ENCODE measurements at places on chromosomes 4 and X. TPM values are rescaled to one million over a fixed set of nuclear protein-coding genes. Genes with fewer than 3 reads are reported as not detected.

DNA sequence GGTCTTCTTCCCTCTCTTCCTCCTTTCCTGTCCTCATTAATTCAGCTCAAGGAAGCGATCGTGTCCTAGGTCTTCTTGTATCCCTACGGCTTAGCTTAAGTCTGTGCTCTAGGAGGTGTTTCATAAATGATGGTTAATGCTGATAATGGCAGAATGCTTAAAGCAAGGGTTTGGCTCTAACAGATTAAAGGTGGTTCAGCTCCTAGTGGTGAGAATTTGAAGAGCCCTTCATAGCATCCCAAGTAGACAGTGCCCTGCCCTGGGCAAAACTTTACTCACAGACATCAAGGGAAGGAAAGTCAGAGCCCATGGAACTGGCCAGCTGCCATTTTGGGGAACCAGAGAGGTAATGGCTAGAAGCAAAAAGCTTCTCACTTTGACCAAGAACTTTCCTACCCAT lies 47.0 kb upstream of the PGRMC1 start:
- no peak for DNase-seq
- H3K4me1 ChIP-seq, result no peaks in the 10 kb centered on the region
- no peaks in the 10 kb centered on the region for H3K36me3 ChIP-seq

The SGMS2 gene
- 0.19 TPM for total RNA-seq

The UGT2B10 gene
- total RNA-seq, result not detected

The ADAMTS3 gene
- not detected for total RNA-seq

The IL15 gene
- 8.1 TPM for total RNA-seq

- no peak overlapping the region for H3K27ac ChIP-seq
- no peaks in the 10 kb centered on the region for H3K27me3 ChIP-seq
- DNase-seq, result no peak
- H3K4me1 ChIP-seq, result no peaks in the 10 kb centered on the region
- no peak overlapping the region for H3K4me3 ChIP-seq
Observed at GRCh38 chr4:23773884-23774636, 115.8 kb downstream of the PPARGC1A start.

DNA sequence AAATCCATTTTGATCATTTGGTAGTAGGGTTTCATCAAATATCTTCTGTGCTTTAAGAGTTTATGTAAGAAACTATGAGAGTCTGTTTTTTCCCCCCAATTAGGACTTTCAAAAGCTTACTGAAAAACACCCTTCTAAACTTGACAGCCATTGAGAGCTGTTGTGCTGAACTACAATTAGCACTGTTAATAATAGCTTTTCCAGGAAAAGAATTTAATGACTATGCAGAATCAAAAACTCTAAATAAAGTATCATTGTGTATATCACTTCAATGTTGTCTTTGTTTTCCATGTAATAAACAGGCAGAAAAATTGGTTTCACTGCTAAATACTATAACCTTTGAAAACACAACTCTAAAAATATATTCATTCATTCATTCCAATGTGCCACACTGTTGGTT lies 121.4 kb upstream of the PDE5A start:
- no peaks in the 10 kb centered on the region for H3K36me3 ChIP-seq
- no peak for DNase-seq
- no peak overlapping the region for H3K4me3 ChIP-seq
- H3K27ac ChIP-seq, result no peak overlapping the region
- H3K27me3 ChIP-seq, result no peaks in the 10 kb centered on the region
- H3K4me1 ChIP-seq, result no peaks in the 10 kb centered on the region

DNA sequence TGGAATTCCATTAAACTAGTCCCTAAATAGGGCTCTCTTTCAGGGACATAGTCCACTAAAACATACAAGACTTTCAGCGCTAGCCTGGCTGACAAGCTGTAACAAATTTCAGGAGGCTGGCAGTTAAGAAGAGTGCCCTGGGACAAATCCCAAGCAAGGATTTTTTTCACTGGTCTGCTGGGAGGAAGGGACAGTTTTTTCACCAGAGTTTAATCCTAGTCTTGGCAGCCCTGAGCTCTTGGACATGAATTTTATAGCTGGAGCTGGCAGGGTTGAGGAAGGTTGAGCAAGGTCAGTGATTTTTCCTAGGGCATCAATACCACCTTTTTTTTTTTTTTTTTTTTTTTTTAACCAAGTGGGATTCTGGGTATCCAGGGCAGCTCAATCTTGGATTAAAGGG lies 184.4 kb downstream of the SH2D1A start:
- H3K4me1 ChIP-seq, result no peaks in the 10 kb centered on the region
- no peak for DNase-seq
- H3K36me3 ChIP-seq, result no peaks in the 10 kb centered on the region
- H3K27me3 ChIP-seq, result no peaks in the 10 kb centered on the region
- no peak overlapping the region for H3K4me3 ChIP-seq
- no peak overlapping the region for H3K27ac ChIP-seq

DNA sequence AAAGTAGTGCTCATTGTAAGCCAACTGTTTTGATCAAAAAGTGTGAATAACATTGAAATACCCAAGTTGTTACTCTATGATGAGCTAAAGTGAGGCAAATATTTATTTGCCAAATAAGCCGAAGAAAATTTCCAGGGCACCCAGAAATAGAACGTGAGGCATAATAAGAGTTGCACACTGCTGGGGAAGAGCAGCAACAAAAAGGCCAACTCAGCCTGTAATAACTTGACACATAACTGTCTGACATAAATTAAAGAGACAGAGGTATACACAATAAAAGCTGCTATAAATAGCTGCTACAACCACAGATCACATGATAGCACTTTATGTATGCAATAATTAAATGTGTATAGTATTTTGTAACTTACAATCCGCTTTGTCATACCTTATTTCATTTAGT lies 2.0 kb upstream of the ABCB7 start:
- no peaks in the 10 kb centered on the region for H3K27me3 ChIP-seq
- H3K4me1 ChIP-seq, result no peaks in the 10 kb centered on the region
- no peak for DNase-seq
- no peak overlapping the region for H3K4me3 ChIP-seq
- no peaks in the 10 kb centered on the region for H3K36me3 ChIP-seq

GRCh38 chr4:105990933-105991332 lies 95.7 kb downstream of the NPNT start:
- no peaks in the 10 kb centered on the region for H3K4me1 ChIP-seq
- H3K27me3 ChIP-seq, result no peaks in the 10 kb centered on the region
- DNase-seq, result no peak
- no peak overlapping the region for H3K4me3 ChIP-seq

The ADAM29 gene
- total RNA-seq, result not detected

The PGRMC1 gene
- total RNA-seq, result 38.9 TPM

GRCh38 chr4:158255727-158256324 lies 45.5 kb downstream of the TMEM144 start:
- no peaks in the 10 kb centered on the region for H3K36me3 ChIP-seq
- no peaks in the 10 kb centered on the region for H3K4me1 ChIP-seq

Measured in GM12878 (cell line).